ENCODE measurements at places on chromosomes 4 and X.

- DNase-seq = no peak
These were observed 20.4 kb downstream of the PIN4 start for GRCh38 chrX:72201836-72202536.

DNA sequence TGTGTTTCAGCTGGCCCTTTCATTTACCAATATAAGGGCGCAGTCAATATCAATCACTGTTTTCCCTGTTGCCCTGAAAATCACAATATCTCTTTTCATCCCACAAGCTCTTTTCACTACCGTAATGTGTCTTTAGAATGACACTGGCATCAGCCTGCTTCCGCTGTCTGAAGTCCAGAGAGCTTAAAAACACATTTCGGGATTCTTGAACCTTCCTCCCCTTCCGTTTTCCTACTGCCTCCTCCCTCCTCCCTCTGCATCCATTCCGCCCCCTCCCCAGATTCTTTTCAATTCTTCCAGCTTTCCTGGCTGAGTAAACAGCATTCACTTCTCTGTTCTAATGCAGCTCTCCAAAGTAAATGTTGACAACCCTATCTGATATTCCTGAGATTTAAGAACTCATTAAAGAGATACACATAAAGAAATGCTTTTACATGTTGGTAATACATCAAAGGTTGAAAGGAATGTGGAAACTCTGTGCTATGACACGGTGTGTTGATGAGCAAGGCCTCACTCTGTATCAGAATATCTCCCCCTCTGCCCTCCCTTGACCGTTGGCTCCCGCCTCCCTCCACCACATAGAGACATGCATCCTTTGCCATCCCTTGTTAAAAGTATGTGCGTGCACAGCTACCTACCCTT, 83.5 kb upstream of the SPRY1 start:
- no peak for DNase-seq

DNA sequence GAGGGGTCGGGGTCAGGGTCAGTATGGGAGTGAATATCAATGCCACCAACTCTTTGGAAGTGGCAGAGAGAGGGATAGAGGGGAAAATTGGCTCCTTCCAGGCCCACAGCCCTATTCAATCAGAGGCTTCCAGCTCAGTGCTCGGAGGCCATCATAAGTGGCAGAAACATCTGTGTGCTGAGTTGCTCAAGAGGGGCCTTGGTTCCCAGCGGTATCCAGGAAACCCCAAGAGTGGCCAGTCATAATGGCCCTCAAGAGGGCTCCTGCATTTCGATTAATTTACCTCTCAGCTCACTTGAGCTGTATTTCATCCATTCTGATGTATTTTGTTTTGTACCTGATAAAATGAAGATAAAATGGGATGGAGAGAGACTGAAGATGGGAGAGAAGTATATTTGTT, 154.3 kb upstream of the EOLA2 start:
- no peak for DNase-seq

GRCh38 chrX:134461437-134461836, 1.5 kb downstream of the HPRT1 start:
- DNase-seq = no peak

DNA sequence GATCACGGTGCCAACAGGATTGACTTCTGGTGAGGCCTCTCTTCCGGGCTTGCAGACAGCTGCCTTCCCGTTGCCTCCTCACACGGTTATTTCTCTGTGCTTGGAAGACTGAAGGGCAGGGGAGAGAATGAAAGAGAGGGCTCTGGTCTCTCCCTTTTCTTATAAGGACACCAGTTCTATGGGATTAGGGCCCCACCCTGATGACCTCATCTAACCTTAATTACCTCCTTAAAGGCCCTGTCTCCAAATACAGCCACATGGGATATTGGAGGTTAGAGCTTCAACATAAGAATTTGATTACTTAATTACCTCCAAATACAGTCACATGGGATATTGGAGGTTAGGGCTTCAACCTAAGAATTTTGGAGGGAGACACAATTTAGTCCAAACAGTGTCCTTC, 46.5 kb downstream of the EVC start:
- DNase-seq = no peak

GRCh38 chrX:16113978-16114565, 9.3 kb upstream of the GRPR start:
- DNase-seq = peak; percentile 7

GRCh38 chrX:131853440-131853839, 169.7 kb upstream of the STK26 start:
- DNase-seq = no peak
